NCI-H2081 (cell line): ENCODE measurements at places on chromosomes 1 and 21.

- DNase-seq, result no peak
Measured at GRCh38 chr1:19648239-19648638, 4.1 kb downstream of the NBL1 start.

GRCh38 chr1:174276087-174276486, 116.8 kb downstream of the RABGAP1L start:
- no peak for DNase-seq

GRCh38 chr1:107766533-107766932, 198.4 kb downstream of the VAV3 start:
- DNase-seq, result no peak

DNA sequence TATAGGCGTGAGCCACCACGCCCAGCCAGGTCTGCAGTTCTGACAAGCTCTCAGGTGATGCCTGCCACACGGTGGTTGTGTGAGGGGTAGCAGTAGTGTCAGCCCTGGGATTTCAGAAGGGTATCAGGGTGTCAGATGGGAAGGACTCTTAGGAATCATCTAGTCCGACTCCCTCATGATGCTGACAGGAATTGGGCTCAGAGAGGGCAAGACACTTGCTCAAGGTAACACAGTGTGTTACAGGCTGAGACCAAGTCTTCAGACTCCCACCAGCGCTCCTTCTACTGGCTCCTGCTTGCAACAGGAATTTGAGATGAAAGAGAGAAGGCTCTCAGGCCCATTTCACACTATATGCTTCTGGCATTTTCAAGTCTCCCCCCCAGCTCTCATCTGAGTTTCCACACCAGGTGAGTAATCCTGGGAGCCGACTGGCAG, 6.9 kb downstream of the HTR1D start:
- DNase-seq, result no peak

DNA sequence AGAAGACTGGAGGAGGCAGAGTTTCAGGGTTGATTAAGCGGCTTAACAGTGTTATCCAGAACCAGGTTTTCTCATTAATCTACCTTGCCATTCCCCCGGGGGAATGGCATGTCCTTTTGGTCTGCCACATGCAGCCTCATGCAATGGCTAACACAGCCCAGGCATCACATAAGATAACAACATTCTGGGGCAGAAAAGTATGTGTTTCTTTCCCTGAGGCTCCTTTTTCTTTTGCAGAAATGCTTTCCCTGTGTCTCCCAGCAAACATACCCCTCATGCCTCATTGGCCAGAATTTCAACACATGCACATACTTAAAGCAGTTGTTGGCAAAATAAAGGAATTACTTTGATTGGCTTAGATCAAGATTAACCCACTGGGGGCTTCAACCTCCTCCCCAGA, 98.6 kb downstream of the OMA1 start:
- DNase-seq, result no peak
